ENCODE measurements at places on chromosomes 5 and 9. TPM values are rescaled to one million over a fixed set of nuclear protein-coding genes. Genes with fewer than 3 reads are reported as not detected.

ADAMTS12 gene
- 1.6 TPM for total RNA-seq

PLAC8L1 gene
- not detected for total RNA-seq

HAVCR2 gene
- not detected for total RNA-seq

GADD45G gene
- 0.28 TPM for total RNA-seq

VCAN gene
- total RNA-seq: 81.1 TPM

ADAMTSL2 gene
- not detected for total RNA-seq

PRR7 gene
- 29.7 TPM for total RNA-seq

ASPN gene
- not detected for total RNA-seq

C9orf50 gene
- not detected for total RNA-seq

OTULINL gene
- total RNA-seq: 0.99 TPM

SVEP1 gene
- 0.19 TPM for total RNA-seq

CDX1 gene
- not detected for total RNA-seq

NUP155 gene
- 25.5 TPM for total RNA-seq

LEAP2 gene
- total RNA-seq: 0.49 TPM

ARRDC3 gene
- total RNA-seq: 24.9 TPM
